ENCODE measurements at places on chromosomes 12 and 14.

DNA sequence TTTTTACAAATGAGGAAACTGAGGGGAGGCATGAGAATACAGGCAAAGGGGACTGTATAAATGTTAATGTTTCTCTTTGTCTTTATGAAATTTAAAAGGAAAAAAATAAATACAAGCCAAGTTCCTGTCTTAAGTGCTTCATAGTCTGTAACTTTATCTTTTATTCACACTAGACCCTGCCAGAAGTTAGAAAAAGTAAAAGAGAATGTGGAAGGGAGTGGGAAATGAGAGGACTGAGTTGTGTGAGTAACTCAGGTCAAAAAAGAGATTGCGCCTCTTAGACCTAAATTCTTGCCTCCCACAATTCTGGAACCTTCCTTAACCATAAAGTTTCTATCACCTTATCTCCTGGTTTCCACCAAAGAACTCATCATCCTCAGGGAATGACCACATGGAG is 141.1 kb downstream of the KICS2 start:
- DNase-seq, result no peak

- no peak for DNase-seq
Observed at GRCh38 chr12:128695697-128696096, 128.1 kb downstream of the SLC15A4 start.

- DNase-seq, result no peak
Observed at GRCh38 chr14:71438684-71439083, 493.5 kb upstream of the RGS6 start.

DNA sequence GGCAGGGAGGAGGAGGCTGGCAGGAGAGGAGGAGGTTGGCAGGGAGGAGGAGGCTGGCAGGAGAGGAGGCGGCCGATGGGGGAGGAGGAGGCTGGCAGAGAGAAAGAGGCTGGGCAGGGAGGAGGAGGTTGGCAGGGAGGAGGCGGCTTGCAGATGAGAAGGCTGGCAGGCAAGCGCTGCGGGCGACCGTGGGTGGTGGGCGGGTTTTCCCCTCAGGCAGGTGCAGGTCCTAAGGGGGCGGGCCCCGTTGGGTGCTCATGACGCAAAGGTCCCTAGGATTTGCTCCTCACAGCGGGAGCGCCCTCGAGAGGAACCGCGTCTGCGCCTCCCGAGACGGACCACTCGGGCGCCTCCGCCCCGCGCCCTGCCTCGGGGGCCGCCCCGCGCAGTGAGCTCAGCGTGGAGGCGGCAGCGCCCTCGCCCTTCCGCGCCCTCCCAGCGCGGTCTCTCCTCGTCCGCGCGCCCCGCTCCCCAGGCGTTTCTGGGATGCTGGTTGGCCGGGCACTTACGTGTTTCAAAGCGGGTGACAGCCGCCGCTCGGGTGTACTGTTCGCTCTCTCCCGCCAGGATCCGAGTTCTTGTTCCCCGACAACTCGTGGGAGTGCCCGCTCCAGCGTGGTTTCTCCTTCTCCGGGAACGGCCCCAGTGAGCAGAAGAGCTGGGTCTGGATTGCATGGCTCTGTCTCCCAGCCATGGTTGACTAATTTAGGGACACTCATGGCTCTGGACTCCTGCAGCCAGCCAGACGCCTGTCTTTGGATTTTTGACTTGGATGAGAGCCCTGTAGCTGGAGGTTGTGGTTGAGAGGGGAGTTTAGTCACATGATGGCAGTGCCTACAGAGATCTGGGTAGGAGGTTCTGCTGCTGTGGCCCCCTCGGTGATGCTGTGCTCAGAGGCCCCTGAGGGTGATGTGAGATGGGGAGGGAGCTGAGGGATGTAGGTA is 64.1 kb upstream of the PPP4R3A start:
- peak; percentile 15 for DNase-seq

GRCh38 chr12:5522432-5523335 is 90.8 kb downstream of the NTF3 start:
- no peak for DNase-seq

- DNase-seq, result no peak
Observed at GRCh38 chr14:106003351-106003750, 477.0 kb downstream of the TMEM121 start.
